ENCODE measurements at places on chromosomes 3 and 15.

GRCh38 chr3:4416427-4416945, 50.6 kb downstream of the SUMF1 start:
- no peak for DNase-seq

GRCh38 chr3:135629701-135630408, 335.7 kb upstream of the PPP2R3A start:
- DNase-seq: no peak

- DNase-seq: no peak
Measured at GRCh38 chr15:86259589-86259988, 179.9 kb downstream of the AGBL1 start.

- peak; percentile 19 for DNase-seq
Measured at GRCh38 chr15:93088200-93088980, 621 bp downstream of the RGMA start.

DNA sequence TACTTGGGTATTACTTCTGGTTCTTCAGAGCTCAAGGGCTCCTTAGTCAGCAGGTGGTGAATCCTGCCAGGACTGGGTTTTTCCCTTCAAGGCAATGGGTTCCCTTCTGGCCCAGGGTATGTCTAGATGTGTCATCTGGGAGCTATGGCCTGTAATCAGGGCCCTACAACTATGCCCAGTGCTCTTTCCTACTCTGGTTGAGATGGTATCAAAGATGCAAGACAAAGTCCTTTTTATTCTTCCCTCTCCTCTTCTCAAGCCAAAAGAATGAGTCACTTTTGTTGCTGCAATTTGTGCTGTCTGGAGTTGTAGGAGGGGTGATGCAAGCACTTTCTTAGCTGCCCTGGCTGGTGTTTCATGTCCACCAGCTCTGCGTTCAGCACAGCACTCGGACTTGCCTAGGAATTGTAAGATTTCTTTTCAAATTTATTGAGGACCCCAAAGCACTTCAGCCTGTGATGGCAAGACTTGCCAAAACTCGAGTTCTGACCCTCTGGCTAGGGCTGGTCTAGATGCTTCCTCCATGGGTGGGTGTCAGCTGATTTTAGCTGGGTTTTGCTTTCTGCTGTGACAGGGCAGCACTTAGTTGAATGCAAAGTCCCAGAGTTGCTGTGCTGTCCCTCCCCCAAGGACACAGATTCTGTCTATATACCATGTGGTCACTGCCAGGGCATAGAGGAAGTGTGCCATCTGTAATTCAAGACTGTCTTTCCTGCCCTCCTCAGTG, 129.2 kb upstream of the CBLB start:
- DNase-seq: peak; percentile 90

- DNase-seq: no peak
Measured at GRCh38 chr3:19105826-19106225, 42.5 kb upstream of the KCNH8 start.

DNA sequence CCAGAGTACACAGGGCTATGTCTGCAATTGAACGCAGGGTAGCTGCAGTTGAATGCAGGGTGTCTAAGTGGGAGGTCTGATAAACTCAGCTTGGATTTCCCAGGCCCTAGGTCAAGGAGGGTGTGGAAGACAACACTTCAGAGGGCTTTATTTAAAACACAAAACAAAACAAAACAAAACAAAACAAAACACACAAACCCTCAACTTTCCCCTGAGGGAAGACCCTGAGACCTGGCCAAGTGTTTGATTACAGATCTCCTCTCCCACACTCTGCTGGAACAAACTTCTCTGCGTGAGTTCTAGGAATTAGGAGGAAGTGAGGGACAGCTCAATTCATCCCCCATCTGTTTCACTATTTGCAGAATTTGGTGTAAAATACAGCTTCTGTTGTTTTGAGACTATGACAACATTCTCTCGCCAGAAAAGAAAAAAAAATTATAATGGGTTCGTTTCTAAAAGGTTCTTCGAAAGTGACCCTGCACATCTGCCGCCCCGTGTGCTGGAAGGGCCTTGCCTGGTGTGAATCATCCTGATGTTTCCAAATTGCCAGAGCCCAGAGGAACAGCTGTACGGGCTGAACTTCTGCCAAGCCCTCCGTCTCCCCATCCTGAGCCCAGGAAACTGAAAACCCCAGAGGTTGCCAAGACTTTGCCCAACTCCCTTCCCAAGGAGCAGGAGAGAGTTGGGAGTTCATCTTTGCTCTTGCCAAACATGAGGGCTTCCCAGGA, 73.3 kb upstream of the RAD18 start:
- DNase-seq: no peak

DNA sequence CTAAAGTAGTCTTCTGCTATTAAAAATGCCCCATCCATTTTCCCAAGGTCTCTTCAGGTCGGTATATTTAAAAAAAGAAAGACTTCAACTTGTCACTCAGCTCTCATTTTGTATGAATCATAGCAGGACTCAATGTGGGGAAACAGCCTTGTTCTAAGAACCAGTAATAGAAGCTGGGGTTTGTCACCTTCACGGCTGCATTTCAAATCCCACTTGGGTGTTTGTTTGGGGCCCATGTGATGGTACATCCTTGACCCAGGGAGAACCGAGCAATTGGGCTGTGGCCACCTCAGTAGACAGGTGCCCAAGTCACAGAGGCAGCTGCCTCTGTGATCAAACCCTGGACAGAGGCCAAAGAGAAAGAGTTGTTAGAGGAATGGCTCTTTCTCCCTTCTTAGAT, 70.3 kb upstream of the ARL8B start:
- DNase-seq: no peak

- no peak for DNase-seq
Measured at GRCh38 chr3:13285007-13285567, 135.0 kb downstream of the NUP210 start.

- no peak for DNase-seq
Measured at GRCh38 chr3:154316974-154317767, 7.1 kb downstream of the DHX36 start.

- DNase-seq: no peak
Measured at GRCh38 chr15:96054621-96055020, 275.9 kb upstream of the NR2F2 start.

GRCh38 chr3:195411836-195412235, 31.0 kb downstream of the ACAP2 start:
- peak; percentile 45 for DNase-seq

GRCh38 chr3:13767896-13768295, 112.0 kb downstream of the WNT7A start:
- no peak for DNase-seq

GRCh38 chr3:71902258-71903111, 117.5 kb upstream of the PROK2 start:
- no peak for DNase-seq

- DNase-seq: no peak
Measured at GRCh38 chr3:155070316-155070715, 9.8 kb upstream of the MME start.

GRCh38 chr3:8560366-8561007, 58.9 kb downstream of the LMCD1 start:
- DNase-seq: peak; percentile 93

GRCh38 chr3:131704098-131704497, 201.3 kb upstream of the MRPL3 start:
- DNase-seq: peak; percentile 41

DNA sequence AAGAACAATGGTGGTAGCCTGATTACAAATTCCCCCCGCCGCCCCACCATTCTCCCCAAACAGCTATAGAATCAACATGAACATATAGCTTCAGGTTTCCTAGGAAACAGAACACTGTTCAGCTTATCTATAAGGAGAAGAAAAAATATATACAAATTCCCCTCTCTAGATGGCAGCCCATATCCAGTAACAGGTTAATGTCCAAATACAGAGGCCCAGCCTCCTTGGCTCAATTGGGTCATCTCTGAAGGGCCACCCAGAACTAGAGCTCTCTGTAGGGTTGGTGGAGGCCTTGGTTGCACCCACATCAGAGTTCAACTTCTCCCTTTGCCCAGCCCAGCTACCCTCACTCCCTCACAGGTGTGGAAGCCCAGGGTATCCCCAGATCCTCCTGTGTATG, 91.5 kb upstream of the ADAMTS17 start:
- DNase-seq: no peak

- DNase-seq: no peak
Measured at GRCh38 chr3:39981547-39982184, 172.3 kb downstream of the MYRIP start.

GRCh38 chr3:134504132-134504531, 18.3 kb downstream of the CEP63 start:
- no peak for DNase-seq

- DNase-seq: peak; percentile 66
Measured at GRCh38 chr3:173660645-173661299, 263.2 kb downstream of the NLGN1 start.

DNA sequence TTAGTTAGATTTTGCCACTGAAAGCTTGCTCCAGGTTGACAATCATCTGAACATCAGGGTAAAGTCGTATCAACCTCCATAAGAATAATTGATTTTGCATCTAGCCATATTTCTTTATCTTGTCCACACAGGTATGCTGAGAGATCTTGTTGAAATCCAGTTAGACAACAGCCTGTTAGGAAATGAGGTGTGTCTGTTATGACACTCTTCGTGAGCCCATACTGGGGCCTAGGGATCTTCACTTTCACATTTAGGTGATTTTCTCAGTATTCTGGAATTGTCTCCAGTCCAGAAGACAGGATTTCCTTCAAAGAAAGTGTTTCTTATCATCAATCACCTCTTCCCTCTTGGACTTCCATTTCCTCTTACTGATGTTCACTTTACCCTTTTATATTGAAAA, 18.1 kb downstream of the DNAJB11 start:
- DNase-seq: no peak

DNA sequence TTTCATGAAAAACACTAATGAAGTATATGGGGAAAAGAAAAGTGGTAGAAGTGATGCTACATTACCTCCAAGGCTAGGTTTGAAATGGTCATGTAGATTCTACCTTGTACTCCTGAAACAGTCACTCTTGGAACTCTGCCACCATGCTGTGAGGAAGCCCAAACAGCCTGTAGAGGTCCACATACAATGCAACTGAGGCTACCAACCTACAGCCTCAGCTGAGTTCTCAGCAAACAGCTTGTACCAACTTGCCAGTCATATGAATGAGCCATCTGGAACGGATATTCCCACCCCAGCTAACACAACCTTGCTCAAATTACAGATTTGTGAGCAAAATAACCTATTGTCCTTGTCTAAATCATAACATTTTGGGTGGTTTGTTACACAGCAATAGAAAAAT, 193.5 kb downstream of the ULK4 start:
- no peak for DNase-seq

DNA sequence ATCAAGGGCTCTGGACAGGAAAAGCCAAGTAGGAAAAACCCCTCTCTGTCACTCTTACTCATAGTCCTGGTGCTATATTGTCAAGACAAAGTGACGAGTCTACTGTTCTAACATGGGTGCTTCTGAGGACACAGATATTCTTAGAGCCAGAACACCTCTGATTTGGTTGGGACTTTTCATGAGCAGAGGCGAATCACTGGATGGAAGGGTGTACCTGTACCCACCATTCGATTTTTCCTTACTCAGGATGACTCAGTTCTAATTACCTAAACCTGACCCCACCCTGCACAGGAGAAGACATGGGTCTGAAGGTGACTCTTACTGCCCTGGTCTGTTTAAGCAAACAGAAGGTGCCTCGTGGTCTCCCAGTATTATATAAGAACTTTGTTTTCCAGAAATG, 58.5 kb downstream of the ABCC5 start:
- DNase-seq: no peak

GRCh38 chr3:122132949-122133540, 50.4 kb upstream of the CASR start:
- DNase-seq: no peak

DNA sequence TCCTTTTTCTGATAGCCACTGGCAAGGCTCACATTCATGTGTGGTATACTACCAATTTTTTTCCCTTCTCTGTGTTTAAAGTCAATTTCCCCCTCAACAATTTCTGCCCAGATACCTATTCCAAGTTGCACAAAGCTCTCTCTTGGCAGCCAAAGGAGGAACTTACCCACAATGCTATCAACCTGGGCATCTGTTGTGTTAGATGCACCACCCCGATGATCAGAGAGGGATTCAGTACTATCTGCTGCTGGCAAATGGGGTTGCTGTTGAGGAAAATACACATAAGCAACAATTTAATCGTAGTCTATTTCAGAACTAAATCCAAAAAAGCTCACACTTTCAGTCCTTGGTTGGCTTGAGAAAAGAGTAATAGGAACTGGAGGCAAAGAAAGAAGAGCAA, 46.1 kb downstream of the AAGAB start:
- no peak for DNase-seq

DNA sequence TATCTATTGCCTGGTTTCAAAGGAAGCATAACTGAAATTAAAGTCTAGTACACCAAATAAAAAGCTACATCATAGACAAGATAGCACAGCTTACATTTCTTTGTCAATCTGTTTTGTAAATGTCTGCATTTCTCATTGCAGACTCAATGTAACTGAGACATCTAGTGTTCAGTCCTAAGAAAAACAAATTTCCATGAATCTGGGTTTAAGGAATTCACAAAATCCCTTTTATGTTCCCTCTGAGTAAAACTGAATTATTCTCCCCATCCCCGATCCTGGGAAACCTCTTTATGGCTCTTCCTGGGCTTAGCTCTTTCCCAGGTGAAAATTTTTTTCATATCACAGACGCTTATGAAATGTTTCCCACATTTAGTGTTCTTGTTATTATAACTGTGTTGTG, 21.6 kb upstream of the RASA2 start:
- peak; percentile 71 for DNase-seq

DNA sequence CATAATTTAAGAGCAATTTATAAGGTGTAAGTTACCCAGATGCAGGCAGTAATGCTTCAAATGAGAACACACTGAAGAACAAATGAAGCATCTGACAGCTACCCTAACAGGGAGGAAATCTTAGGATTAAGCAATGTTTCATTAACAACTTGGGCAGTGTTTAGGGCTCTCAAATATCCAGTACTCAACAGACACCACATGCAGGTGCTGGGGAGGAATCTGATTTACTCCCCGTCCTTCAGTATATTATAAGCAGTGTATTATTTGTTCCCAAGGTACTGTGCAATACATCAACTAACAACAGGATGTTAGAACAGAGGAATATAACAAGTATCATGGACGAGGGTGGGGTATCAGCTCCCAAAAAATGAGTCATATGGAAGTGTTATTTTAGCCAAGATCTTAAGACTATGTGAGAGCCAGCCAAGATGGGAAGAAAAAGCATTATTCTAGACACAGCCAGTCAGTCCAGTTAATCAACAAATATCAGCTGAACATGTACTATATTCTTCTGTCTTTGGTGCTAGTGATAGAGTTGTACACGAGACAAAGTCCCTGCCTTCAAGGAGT, 20.4 kb downstream of the BTBD1 start:
- peak; percentile 66 for DNase-seq

DNA sequence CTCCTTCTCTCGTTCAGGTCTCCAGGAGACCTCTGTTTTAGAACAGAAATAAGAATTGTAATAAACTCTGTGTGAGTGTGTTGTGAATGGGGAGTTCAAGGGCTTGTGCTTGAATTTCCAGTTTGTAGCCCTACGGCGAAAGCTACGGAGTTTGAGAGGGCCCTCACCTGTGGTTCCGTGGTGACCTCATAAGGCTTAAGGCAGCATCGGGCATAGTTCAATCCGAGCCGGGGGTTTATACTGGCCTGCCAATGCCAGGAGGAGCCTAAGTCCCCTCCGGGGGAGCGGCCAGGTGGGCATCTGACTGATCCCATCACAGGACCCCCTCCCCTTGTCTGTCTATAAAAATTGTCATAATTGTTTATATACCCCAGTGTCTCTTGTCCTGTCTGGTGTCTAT, 43.7 kb downstream of the ZBTB11 start:
- DNase-seq: no peak

Data from fibroblast of skin of back (primary cell).